ENCODE measurements at places on chromosomes 12 and 14. TPM values are rescaled to one million over a fixed set of nuclear protein-coding genes. Genes with fewer than 3 reads are reported as not detected.

DNA sequence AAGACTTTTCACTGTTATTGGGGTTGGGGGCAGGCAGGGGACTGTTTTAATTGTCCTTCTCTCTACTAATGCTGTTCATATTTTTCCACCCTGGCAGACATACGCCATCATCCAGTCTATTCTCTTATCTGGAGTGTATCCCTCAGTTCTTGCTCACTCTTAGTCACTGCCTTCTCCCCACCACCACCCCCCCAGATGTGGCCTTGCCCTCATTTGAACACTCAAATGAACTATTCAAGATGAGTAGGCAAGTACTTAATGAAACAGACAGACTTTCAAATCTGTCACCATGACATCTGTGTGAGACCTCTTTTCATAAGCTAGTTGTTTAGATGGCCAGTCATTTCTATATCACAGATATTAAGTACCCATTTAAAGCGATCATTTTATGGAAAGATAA is 10.1 kb downstream of the NUDT4 start:
- peak; percentile 95 for ATAC-seq

DNA sequence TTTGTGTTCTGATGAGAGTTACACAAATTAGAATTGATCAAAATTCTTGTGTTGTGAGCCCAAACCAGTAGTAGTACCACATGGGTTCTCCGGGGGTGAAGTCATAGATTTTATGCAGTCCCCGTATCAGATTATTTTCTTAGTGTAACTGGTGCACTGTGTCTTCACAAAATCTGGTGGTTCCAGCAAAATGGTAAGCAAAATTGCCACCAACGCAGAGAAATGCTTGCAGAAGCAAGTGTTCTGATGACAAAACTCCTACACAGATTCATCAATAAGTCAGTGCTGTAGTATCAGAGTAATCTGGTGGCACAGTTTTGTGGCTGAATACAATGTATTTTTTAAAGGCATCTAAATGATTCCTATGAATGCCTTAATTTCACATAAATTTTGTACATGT is 1.3 kb upstream of the CACNA2D4 start:
- ATAC-seq: no peak

- ATAC-seq: peak; percentile 15
Observed at GRCh38 chr12:546265-546919, 86.7 kb downstream of the B4GALNT3 start.

DNA sequence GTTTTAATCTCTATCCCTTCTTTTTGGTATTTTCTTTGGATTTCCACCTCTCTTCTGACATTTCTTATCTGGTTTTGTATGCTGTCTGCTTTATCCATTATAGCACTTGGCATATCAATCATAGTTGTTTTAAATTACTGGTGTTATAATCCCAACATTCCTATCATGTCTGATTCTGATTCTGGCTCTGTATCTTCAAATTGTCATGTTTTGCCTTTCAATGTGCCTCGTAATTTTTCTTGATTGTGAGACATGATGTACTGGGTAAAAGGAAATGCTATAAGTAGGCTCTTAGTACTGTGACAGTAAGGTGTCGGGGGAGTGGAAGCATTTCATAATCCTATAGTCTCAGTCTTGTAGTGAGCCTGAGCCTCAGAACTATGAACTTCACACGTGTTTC is 729.3 kb upstream of the NOVA1 start:
- ATAC-seq: no peak

DNA sequence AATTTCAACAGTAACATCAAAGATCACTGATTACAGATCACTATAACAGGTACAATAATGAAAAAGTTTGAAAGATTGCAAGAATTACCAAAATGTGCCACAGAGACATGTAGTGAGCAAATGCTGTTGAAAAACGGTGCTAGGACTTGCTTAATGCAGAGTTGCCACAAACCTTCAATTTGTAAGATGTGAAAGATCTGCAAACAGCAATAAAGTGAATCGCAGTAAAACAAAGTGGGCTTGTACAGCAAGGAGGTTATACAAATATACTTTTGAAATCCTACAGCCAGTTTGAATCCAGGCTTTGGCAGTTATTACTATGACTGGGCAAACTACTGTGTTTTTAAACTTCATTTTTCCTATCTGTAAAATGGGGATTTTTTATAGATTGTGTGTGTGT is 1.0 kb upstream of the PLEKHA5 start:
- ATAC-seq: no peak

- no peak for ATAC-seq
Observed at GRCh38 chr12:48199774-48200221, 3.3 kb downstream of the OR10AD1 start.

- no peak for ATAC-seq
Observed at GRCh38 chr14:96403409-96403808, 11.5 kb downstream of the AK7 start.

DNA sequence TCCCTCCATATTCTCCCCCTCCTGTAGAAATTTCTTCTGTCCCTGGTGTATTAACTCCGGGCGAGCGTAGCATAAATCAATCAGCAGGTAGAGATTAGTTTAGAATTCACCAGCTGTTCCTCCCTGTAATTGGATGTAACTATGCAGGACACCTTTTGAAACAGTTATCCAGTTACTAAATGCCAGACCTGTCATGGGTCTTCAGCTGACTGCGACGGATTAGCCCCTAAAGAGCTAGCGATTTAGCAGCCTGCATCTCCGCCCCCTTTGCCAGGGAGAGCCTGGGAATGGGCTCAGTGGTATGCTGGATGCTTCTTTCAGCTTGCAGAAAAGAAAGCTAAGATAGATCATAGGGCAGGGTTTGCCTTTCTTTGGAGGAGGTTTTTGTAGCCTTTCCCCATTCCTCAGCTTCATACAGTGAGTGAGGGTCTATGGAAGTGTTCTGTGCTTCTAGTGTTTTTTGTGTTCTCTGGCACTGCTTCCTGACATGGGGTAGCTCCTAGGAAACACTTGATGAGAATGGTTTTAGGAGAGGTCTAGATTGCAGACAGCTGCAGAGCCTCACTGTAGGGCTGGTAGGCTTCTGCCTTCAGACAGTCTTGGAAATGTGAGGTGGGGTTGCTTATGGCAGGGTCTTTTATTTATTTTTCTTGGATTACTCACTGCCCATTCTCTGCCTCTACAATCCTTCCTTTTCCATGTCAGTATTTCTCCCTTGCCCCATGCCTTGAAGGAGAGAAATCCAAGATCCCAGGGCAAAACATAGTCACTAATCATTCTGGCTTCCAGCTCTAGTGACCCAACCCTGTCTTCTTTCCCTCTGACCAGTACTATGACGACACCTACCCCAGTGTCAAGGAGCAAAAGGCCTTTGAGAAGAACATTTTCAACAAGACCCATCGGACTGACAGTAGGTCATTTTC is 16.7 kb downstream of the COPZ1 start:
- no peak for ATAC-seq

DNA sequence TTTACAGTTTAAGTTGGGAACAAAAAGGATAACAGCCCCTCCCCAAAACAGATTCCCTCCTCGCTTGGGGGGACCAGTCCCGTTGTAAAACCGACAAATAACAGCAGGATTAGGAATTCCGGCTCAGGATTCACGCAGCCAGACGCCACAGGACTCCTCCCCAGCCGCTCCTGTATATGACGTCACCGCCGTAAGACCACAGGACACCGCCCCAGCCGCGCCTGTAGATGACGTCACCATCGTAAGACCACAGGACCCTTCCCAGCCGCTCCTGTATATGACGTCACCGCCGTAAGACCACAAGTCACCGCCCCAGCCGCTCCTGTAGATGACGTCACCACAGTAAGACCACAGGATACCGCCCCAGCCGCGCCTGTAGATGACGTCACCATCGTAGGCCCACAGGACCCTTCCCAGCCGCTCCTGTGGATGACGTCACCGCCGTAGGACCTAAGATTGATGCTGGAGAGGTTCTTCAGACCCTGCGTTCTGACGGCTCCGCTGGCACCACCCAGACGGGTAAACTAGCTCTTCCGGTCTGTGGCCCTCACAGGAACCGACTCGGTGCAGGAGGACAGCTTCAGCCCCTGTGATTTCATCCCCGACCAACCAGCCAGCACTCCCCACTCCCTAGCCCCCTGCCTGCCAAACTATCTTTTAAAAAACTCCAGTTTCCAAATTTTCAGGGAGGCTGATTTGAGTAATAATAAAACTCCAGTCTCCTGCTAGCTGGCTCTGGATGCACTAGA is 43.9 kb upstream of the FBRSL1 start:
- ATAC-seq: peak; percentile 47

DNA sequence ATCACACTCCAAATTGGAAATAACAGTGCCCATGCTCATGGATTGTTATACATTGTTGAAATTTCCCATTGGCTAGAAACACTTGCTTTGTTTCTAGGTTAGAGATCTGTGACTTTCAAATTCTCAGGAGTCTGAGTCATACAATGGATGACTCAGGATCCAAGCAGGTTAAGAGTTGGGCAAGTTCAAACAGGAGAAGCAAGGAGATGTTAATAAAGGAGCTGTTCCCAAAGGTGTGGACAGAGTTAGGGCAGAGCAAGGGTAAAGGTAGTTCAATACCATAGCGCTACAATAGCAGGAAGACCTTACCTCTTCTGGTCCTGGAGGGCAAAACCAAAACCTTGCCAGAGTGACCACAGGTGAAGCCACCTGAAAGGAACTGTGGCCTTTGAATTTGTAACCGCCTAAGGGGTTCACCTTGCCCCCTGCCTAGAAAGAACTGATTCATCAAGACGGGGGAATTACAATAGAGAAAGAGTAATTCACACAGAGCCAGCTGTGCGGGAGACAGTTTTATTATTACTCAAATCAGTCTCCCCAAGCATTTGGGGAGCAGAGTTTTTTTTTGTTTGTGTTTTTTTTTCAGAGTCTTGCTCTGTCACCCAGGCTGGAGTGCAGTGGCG is 4.2 kb upstream of the AMN1 start:
- peak; percentile 42 for ATAC-seq

- no peak for ATAC-seq
Observed at GRCh38 chr12:42641221-42641885, 51.8 kb upstream of the PRICKLE1 start.

DNA sequence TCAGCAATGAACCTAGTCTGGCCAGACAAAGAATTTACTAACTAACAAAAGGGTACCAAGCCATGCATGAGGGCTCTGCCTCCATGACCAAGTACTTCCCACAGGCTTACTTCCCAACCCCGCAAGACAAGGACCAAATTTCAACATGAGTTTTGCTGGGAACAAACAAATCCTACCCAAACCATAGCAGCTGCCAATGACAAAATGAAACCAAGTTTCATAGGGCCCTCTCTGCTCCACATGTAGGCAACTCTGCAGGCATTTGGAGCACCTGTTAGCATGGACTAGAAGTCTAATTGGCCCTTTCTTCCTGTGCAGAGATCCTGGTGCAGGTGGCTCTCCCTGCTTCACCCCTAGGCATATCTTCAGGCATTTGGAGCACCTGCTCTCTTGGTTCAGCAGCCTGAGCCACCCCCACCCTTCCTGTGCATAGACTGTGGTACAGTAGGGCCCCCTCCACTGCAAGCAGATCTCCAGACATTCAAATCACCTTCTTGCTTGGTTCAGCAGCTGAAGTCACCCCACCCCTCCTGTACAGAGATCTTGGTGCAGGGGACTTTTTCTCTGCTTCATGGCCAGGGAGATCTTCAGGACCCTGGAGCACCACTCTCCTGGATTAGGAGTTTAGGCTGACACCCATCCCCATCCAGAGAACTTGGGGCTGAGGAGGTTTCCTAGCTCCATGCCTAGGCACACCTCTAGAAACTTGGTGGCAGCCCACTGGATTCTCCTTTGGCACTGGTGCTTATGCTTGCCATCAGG is 308.7 kb downstream of the RPAP3 start:
- ATAC-seq: no peak

- peak; percentile 80 for ATAC-seq
Observed at GRCh38 chr14:105099778-105100177, 34.5 kb upstream of the GPR132 start.

- ATAC-seq: no peak
Observed at GRCh38 chr14:55146425-55146824, 17.4 kb downstream of the LGALS3 start.

DNA sequence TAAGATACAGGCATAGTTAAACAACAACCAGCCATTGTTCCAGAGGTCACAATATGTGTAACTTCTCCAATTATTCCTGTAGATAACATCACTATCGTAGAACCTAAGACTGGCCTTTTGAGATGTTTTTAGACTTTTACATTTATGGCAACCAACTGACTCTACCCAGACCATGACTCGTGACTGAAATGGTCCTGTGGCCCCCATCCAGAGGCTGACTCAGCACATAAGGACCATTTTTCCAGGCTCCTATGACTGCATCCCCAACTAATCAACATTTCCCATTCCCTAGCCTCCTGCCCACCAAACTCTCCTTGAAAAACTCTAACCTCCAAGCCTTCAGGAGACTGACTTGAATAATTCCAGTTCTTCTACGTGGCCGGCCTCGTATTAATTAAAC is 52.6 kb upstream of the NID2 start:
- no peak for ATAC-seq

- ATAC-seq: no peak
Observed at GRCh38 chr12:110726028-110726427, 16.7 kb downstream of the PPP1CC start.

GRCh38 chr12:113072136-113072535 is 15.6 kb downstream of the DTX1 start:
- peak; percentile 53 for ATAC-seq

DNA sequence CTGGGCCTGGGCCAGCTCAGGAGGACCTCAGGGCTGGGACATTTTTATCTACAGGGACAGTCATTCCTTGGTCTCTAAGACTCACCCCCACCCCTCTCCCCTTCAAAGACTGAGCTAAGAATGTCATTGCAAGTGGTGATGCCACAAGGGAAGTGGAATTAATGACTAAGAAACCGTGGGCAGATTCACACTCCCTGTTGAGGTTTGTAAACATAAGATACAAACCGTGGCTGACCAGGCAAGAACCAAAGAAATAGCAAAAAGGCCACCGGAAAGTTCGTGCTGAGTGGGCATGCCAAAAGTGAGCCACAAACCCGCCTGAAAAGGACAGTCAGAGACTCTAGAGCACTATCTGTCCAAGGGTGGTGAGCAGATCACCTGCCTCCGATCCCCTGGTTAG is 25.7 kb downstream of the NUAK1 start:
- peak; percentile 66 for ATAC-seq

- no peak for ATAC-seq
Observed at GRCh38 chr12:59357811-59358210, 238.0 kb upstream of the SLC16A7 start.

DNA sequence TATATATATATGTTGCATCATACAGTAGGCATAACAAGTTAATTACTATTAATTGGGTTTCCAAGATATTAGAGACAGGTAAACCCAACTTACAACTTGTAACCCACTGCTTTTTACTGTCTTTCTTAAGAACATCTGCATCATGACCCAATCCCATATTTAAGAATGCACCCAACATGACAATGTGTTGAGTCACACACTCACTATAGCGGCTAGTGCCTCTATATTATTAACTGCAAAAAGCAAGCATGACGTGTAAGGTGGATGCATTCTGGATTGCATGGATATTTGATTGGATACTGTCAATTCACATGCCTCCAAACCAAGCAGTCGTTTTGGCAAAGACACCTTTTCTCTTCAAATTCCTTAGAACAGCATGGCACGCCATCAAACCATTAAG is 68.2 kb downstream of the KSR2 start:
- ATAC-seq: no peak

GLT1D1 gene
- total RNA-seq: not detected

SLC38A4 gene
- total RNA-seq: 0.06 TPM

APOF gene
- total RNA-seq: not detected

BLTP3B gene
- 45.6 TPM for total RNA-seq

FIGNL2 gene
- total RNA-seq: 0.53 TPM

KRT79 gene
- 0.82 TPM for total RNA-seq

MYF6 gene
- total RNA-seq: not detected

C1RL gene
- total RNA-seq: 30.6 TPM

FAM161B gene
- total RNA-seq: 3.2 TPM

BICDL1 gene
- total RNA-seq: 36.9 TPM

E2F7 gene
- total RNA-seq: 13.6 TPM

TBC1D30 gene
- total RNA-seq: 0.58 TPM

All from activated T-helper 17 cell treated with anti-CD3 and anti-CD28 coated beads, Interleukin-2, amount 50 U/mL, for 72 hours (primary cell).